Epithelial cell of proximal tubule (primary cell): ENCODE measurements at places on chromosomes 2 and 18.

- DNase-seq = no peak
These were observed 10.1 kb downstream of the INPP1 start for GRCh38 chr2:190353537-190353899.

GRCh38 chr18:46345181-46345465, 240.9 kb downstream of the HAUS1 start:
- DNase-seq = no peak

DNA sequence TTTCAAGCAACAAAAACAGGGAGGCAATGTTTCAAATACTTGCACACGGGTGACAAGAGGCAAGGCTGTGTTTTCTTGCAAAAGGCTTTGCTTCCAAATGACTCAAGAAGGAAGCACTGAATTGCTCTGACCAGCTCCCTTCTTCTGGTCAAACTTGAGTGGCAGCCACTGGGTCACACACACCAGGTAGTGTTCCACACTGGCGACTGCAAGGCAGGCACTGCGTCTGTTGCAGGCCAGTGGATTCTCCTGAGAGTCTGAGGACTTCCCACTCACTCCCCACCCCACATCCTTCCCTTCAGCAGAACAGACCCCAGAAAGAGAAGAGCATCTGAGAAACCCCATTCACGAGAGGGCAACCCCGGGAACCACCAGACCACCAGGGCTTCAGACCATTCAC, 19.8 kb downstream of the PARD6G start:
- DNase-seq = no peak

GRCh38 chr2:142594935-142595334, 282.5 kb upstream of the KYNU start:
- DNase-seq = no peak

GRCh38 chr2:191176305-191176704, 25.5 kb upstream of the STAT4 start:
- DNase-seq = no peak

GRCh38 chr2:124320051-124320688, 295.1 kb downstream of the CNTNAP5 start:
- no peak for DNase-seq

DNA sequence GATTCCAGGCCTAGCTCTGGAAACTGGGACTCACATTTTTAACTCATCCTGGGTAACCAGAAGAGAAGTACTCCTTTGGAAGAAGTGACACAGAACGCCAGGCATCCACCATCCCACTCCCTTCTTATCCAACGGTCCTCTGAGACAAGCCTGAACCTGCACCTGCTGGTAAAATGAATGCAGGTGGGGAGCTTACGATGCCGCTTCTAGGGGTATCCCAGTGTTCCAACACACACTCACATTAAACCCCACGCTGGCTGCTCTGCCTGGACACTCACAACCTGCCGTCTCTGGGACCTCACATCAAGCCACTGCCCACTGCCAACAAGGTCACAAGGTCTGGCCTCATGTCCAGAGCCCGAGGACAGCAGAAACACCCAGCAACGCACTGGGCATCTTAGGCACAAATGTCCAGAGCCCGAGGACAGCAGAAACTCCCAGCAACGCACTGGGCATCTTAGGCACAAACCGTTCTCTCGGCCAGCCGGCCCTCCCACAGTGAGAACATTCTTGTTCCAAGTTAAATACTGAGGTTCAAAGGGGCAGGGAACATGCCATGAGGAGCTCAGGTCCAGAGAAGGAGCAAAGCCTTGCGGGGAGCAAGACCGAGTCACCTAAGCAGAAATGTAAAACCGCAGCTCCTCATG, 9.9 kb downstream of the SLC66A2 start:
- DNase-seq = no peak

GRCh38 chr2:74646201-74646600, 1.9 kb downstream of the M1AP start:
- no peak for DNase-seq

GRCh38 chr18:356778-357177, 88.9 kb upstream of the THOC1 start:
- DNase-seq = no peak

- DNase-seq = no peak
These were observed 127.9 kb upstream of the LGALSL start for GRCh38 chr2:64325852-64326577.

- no peak for DNase-seq
These were observed 28.7 kb downstream of the ACAA2 start for GRCh38 chr18:49784427-49785185.
